ENCODE measurements at places on chromosomes 7 and 10.
A peak's percentile ranks its signal among the peaks of the same experiment; 100 is the strongest.

- DNase-seq, result no peak
These were observed 155.7 kb upstream of the HGF start for GRCh38 chr7:81925530-81925929.

DNA sequence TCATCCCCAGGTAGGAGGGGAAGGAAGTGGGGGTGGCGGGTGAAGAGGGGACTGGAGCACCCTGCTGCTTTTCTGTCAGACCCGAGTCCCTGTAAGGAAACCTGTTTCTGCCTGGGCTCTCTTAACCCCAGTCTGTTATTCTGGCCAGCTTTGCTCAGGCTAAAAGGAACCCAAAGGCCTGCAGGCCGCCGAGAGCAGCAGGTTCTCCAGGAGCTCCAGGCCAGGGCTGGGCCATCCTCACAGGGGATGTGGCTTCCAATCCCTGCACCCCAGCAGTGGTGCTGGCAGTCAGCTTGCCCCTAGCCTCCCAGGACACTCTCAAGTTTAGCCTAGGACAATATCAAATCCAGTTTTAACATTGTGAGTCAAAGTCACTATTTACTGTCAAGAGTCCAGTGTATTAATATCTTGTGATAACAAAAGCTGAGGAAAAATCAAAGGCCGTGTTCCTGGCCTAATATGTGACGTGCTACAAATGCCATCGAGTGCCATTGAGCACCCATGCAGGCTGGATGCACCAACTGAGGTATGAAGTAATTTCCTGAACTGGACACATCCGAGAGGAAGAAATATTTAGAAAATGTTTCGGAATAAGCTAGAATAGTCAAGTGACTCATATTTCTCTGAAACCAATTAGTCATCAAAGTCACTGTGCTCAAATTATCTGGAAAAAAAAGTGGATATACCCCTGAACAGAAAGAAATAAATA, 7.0 kb downstream of the PKD1L1 start:
- no peak for DNase-seq

- no peak for DNase-seq
These were observed 8.3 kb downstream of the ATG9B start for GRCh38 chr7:151015967-151016366.

DNA sequence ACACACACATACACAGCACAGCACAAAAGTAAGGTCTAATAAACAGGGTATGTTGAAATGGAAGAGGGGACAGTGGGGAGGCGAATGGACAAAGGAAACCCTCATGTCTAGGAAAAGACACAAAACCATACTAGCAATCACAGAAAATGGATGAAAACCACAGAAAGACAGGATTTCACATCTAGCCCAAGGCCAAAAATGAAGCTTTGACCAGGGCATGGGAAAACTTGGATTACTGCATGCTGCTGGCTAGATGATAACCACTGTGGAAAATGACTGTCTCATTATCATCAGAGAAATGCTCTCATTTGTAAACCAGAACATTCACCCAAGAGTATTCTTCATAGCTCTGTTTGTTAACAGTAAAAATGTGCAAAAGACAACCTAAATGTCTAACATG, 88.2 kb downstream of the SFMBT2 start:
- no peak for DNase-seq

- DNase-seq, result peak; percentile 1
These were observed 12.7 kb downstream of the LMTK2 start for GRCh38 chr7:98119256-98119918.

Measured in GM10248 (cell line).